ELR (cell line): ENCODE measurements at places on chromosomes 6 and 20.

GRCh38 chr20:61636531-61637116 lies 384.6 kb downstream of the CDH4 start:
- no peak for DNase-seq

DNA sequence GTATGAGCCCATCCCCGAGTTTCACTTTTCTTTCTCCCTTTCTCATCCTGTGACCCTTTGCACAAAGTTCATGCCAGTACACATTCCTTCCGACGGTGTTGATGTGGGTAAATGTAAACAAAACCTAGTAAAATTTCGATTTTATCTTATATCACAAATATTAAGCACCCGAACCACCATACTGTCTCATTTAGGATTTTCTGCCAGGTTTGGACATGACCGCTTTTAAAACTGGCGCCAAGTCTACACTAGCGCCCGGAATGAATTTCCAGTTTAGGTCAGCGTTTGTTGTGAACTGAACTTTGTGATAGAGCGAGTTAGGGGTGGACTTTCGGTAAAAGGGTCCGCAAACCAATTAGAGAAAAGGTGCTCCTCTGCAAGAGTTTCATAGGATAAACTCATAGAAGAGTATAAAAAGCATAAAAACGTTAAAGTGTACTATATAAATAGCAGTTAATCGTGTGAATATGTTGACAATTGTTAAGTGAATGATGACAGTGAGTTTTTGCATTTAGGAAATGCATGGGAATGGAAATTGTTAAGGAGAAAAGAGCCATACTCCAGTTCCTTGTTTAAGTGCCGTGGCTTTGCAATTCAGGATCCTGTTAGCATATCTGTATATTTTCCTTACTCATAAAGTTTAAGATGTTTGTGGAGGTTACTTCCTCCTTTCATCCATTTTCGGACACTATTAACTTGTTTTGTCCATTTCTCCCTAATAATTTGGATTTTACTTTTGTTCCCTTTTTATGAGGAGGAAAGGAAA lies 937 bp downstream of the AKAP7 start:
- peak; percentile 61 for DNase-seq

DNA sequence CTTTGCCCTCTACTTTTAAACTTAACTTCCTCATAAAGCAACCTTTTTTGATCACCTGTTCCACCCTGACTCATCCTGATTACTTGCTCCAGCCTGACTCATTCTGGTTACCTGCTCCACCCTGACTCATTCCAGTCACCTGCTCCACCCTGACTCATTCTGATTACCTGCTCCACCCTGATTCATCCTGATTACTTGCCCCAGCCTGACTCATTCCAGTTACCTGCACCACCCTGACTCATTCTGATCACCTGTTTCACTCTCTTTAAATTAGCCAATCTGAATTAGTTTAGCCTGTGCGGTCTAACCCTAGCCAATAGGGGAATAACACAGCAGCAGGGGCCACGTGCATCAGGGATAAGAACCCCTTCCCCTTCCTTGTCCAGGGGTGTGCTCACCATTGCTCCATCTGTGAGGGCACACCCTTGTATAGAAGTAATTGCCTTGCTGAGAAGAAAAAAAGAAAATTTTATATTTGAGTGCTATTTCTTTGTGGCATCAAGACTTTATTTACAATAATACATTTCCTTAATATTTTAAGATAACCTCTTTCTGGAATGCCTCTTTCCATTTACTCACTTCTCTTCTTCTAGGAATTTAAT lies 17.9 kb downstream of the HLA-G start:
- peak; percentile 8 for DNase-seq

DNA sequence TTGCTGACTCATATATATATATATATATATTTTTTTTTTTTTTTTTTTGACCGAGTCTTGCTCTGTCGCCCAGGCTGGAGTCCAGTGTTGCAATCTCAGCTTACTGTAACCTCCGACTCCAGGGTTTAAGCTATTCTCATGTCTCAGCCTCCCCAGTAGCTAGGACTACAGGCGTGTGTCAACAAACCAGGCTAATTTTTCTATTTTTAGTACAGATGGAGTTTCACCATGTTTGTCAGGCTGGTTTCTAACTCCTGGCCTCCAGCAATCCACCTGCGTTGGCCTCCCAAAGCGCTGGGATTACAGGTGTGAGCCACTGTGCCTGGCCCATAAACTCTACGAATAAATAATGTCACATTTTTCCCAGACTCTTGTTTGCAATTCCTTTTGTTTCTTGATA lies 4.8 kb downstream of the LRP11 start:
- DNase-seq, result peak; percentile 74

GRCh38 chr6:128171182-128171581 lies 270.3 kb upstream of the THEMIS start:
- no peak for DNase-seq

GRCh38 chr20:408843-409696 lies 971 bp downstream of the RBCK1 start:
- DNase-seq, result peak; percentile 34

- no peak for DNase-seq
These were observed 136.9 kb downstream of the TRMT11 start for GRCh38 chr6:126123226-126123625.

GRCh38 chr6:142294679-142295078 lies 7.1 kb upstream of the ADGRG6 start:
- DNase-seq, result no peak

GRCh38 chr6:157240059-157240959 lies 83.0 kb downstream of the TMEM242 start:
- DNase-seq, result peak; percentile 73

GRCh38 chr20:25676164-25676809 lies 20.4 kb downstream of the ZNF337 start:
- DNase-seq, result peak; percentile 45

DNA sequence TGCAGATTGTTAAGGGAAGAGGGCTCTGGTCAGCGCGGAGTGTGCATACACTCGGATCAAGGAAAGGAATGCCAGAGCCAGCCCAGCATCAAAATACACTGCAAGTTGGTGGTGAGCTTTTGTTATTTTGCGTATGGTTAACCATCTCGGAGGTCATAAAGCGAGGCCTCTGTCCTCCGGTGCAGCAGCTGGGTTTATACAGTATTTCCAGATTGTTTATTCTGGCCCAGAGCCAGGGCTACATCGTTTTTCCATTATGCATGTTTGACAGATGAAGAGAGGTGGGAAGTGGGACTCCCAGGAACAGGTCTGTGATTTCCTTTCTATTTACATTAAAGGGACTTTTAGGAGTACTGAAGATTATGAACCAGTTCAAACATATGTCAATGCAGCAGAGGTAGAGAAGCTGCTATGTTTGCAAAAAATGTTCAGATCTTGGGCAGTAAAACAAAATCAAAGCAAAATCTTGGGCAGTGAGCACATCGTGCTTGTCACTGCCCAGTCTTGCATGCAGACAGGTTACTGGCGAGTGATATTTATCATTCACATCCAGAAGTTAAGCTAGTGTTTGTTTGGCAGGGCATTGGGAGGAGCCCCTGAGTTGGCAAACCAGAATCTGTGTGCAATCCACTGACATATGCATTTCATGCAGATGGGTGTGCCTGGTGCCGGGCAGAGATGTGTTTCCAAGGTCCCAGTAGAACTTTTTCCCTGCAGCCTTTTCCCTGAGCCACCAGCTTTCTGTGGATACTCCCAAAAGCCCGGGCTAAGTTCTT lies 256.3 kb upstream of the TAB2 start:
- no peak for DNase-seq

GRCh38 chr6:168782187-168782751 lies 341.3 kb downstream of the SMOC2 start:
- DNase-seq, result no peak

GRCh38 chr6:1347161-1347560 lies 35.3 kb downstream of the FOXQ1 start:
- no peak for DNase-seq

DNA sequence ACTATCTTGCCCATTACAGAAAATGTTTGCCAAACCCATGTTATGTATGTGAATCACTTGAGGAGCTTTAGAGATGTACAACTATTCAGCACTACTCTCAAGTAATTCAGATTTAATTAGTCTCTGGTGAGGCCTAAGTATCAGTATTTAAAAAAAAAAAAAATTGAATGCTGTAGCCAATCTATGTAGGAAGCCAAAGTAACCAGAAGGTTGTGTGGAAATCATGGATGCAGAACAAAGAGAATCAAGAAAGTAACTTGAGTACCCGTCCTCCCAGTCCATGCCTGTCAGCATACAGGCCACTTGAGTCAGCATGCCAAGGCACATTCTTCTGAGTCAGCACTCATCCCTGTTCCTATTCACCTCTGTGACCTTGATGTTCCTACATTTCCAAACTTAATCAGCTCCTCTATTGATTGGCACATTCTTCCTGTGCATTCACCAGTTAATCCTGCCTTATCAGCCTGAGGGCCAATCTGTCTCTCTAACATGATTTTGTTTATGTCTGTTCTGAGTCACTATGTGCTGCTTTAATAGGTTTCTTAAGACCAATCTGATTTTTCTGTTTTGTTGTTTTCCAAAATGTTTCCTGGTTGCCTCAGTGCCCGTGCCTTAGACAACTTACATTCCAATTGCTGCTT lies 165.6 kb downstream of the KCNQ5 start:
- DNase-seq, result peak; percentile 89

GRCh38 chr20:9211016-9211760 lies 142.3 kb downstream of the PLCB4 start:
- DNase-seq, result no peak

DNA sequence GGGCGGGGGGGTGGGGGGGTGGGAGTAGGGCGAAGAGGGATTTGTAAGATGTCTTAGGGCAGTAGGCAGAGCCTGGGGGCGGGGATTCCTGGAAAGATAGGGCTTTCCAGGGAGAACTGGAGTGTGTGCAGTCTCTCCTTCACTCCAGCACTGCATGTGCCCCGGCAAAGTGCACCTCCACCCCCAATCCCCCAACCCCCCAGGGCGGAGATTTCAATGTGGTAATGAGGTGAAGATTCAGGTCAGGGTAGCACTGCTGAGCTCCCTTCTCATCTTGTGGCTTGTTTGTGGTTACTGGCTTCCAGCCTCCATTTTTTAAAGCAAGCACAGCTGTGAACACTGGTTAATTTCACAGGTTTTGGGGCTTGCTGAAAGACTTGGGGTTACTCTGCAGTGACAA lies 5.9 kb downstream of the TMEM239 start:
- no peak for DNase-seq

DNA sequence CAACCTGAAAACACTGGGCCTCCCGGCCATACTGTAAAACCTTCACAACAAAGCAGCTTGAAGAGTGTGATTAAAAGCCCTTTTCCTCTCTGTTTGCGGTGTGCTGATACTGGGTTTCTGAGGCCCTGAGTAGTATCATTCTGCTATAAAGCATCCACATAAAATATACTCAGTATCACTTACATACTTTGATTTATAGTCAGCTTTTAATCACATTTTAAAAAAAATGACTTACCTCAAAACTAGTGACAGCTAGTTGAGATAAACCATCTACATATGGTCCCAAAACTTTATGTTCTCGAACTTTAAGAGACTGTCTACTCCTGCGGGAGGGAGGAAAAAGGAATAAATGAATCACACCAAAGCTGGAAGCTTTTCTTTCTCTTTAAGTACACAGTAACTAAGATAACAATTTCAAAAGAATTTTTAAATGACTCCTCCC lies 135.7 kb downstream of the KIF13A start:
- DNase-seq, result no peak

GRCh38 chr20:48674461-48674860 lies 153.3 kb downstream of the PREX1 start:
- DNase-seq, result no peak

DNA sequence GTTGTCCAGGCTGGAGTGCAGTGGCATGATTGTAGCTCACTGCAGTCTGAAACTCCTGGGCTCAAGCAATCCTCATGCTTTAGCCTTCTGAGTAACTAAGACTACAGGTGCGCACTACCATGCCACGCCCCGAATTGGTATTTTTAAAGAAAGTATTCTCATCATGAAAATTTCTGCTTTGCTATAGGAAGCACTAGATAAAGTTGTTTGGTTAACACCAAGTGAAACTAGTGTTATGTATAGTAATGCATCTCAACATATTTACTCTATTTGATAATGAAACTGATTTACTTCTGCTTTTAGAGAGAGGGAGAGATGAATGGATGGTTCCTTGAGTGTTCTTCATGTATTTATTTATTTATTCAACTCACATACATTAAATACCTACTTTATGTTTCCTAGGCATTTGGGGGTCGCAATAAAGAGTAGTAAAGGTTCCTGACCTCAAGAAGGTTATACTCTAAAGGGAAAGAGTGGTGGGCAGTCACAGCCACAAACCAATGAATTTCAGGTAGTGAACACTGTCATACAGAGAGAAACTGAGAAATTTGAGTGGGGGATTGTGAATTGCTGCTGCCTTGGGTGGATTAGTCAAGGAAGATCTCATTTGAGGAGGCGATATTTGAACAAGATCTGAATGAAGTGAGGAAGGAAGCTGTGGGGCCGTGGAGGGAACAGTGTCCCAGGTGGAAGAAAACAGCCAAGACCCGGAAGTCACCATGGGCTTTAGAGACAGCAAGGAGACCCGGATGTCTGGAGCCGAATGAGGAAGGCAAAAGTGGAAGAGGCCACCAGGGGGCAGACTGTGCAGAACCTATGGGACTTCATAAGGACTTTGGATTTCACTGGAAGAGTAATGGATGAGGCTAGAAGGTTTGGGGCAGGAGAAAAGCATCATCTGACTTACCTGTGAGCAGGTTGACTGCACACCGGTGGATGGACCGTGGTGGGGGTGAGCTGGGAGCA lies 185.6 kb downstream of the TSHZ2 start:
- DNase-seq, result peak; percentile 45

DNA sequence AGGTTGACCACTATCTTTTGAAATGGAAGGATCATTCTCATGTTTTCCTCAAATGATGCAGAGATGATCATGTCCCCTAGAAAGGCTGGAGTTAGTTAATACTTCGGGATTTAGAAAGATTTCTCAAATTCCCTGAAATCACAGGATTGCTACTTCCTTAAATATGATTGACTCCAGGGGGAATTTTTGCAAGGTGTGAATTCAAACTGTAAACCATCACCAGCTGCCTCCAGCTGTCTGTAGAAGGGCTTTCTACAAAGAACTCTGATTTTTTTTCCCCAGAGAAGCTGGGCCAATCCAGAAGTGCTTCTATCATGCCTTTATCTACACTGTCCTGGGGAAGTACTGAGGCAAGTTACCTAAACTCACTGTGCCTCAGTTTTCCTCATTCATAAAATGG lies 114.5 kb downstream of the EDN1 start:
- DNase-seq, result no peak

GRCh38 chr6:87829622-87830121 lies 127.6 kb upstream of the AKIRIN2 start:
- DNase-seq, result no peak

DNA sequence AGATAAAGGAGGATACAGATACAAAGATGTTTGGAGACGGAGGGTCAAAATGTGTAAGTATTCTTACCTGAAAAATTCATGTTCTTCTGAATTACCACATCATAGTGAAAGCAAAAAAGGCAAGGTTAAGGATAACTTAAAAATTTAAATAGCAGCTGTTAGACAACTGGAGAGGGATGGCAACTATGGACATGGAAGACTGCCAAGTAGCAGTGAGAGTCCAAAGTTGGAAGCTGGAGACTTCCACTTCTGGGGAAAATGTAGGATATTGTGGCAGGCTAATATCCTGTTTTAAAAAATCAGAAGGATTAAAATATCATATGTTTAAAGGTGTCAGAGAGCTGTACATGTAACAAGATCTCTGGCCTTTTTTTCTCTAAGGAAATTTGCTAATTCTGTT lies 29.8 kb downstream of the SYCP2 start:
- DNase-seq, result no peak

- DNase-seq, result no peak
These were observed 265.5 kb downstream of the KHDC1L start for GRCh38 chr6:72959821-72960220.
